ENCODE measurements at places on chromosomes 5 and 9.

- DNase-seq, result no peak
Measured at GRCh38 chr9:129278391-129279237, 100.6 kb upstream of the IER5L start.

DNA sequence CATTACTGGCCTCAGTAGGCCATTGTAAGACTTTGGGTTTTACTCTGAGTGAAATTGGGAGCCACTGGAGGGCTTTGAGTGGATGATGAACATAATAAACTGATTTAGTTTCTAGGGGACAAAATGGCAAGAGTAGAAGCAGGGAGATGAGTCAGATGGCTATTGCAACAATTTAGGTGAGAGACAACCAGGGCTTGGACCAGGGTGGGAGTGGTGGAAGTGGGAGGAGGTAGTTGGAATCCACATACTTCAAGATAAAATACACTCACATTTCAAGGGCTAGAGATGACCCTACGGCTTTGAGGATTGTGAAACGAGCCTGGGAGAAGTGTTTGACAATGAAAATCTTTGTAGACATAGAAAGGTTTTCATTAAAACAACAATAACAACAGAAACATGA lies 136.3 kb downstream of the ACTBL2 start:
- no peak for DNase-seq

DNA sequence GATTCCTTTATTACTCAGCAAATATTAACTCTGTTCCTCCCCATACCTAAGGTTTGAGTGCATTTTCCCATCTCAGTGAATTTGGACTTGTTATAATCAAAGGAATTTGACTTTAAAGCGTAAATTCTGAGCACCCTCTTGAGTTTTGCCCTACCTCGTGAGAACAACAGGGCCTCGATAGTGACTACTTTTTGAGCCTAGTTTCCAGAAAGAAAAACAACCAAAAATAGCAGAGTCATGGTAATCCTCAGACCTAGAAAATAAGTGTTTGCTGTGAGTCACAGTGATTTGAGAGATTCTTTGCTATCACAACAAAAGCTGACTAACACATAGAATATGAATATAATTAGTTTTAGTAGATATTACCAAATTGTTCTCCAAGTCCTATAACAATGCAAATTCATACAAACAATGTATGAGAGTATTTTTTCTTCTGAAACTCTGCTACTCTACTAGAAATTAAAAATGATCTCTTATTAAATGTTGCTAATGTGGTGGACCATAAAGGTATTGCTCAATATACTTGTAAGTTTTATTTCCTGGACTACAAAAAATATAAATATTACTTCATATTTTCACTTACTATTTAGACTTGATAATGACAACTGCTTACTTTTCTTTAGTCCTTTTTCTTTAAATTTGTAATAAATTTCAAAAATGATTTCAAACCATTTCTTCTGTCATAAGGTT lies 759.7 kb downstream of the BRINP1 start:
- DNase-seq, result no peak

DNA sequence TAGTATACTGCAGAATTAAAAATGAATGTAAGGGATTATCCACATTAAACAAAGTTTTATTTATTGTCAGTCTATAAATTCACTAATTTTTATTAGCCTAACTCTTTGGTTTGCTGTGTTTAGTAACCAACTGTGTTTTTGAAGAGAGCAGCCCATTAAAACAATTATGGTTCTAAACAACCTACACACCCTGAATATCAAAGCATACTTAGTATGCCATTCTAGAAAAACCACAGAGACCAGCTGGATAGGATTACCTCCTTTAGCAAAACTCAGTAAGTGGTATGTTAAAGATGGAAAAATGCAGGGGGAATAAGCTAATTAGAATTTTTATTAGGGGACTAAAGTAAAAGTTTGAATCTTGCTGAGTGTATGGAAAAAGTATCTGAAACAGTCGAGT lies 1981.7 kb upstream of the NUDT12 start:
- DNase-seq, result no peak

GRCh38 chr9:136568288-136569081 lies 22.6 kb upstream of the NOTCH1 start:
- no peak for DNase-seq

- no peak for DNase-seq
Measured at GRCh38 chr9:21991072-21991959, 2.9 kb downstream of the CDKN2A start.

- DNase-seq, result no peak
Measured at GRCh38 chr9:133640160-133640559, 4.0 kb downstream of the DBH start.

DNA sequence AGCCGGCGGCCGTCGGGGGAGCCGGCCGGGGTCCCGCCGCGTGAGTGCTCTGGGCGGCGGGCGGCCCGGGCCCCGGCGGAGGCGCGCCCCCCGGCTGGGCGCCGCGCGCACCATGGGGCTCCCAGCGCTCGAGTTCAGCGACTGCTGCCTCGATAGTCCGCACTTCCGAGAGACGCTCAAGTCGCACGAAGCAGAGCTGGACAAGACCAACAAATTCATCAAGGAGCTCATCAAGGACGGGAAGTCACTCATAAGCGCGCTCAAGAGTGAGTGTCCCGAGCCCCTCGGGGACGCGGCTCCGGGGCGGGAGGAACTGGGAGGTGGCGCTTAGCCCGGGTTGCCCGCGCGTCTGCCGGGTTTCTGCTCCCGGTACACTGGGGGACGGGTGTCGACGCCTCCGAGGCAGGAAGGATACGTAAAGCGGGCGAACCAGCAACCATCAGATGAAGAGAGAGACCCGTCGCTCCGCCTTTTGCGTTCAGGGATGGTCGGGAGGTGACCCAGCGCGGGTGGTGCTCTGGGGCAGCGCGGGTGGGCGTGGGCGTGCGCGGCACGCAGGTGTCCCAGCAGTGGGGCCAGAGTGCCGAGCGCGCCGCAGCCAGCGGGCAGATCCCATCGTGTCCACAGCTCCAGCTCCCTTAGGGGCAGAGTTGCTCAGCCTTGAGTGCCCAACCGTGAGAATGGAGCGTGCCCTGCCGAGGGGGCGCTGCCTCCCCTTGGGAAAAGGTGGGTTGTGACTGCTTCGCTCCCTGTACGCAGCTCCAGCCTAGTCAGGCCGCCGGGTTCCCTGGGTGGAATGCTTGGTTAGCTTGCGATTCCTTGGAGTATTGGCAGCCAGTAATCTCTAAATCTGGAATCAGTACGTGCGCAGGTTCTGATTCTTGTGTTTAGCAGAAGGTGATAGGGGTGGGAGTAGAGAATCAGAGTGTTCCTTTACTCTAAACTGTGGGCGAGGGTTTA lies 753 bp downstream of the ARHGAP26 start:
- no peak for DNase-seq

- DNase-seq, result no peak
Measured at GRCh38 chr5:141517312-141517711, 28.4 kb downstream of the PCDHGC5 start.

- DNase-seq, result no peak
Measured at GRCh38 chr5:135535820-135536801, at the start of gene NEUROG1. Gene NEUROG1, minus strand, starts transcription at chr5:135535964. Its CDS starts 274 bp downstream, at chr5:135535690.

GRCh38 chr5:160957312-160957861 lies 105.4 kb upstream of the ATP10B start:
- DNase-seq, result no peak

- DNase-seq, result no peak
Measured at GRCh38 chr5:173139631-173140030, 4.7 kb upstream of the BNIP1 start.

DNA sequence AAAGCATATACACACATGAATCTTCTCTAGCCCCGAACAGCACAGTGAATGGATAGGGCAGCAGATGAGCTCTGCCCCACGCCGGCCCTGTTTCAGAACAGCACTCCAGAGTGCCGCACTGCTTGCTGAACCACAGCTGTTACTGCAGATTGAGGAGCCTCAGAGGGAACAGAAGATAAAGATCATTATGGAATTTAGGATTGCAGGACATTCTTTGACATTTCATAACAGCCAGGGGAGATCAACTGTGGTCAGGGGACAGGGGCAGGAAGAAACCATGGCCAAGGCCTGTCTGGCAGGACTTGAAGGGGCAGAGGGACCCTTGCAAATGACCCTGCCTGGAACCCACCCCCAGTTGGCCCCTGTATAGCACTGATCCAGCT lies 20.6 kb downstream of the IRF1 start:
- no peak for DNase-seq

DNA sequence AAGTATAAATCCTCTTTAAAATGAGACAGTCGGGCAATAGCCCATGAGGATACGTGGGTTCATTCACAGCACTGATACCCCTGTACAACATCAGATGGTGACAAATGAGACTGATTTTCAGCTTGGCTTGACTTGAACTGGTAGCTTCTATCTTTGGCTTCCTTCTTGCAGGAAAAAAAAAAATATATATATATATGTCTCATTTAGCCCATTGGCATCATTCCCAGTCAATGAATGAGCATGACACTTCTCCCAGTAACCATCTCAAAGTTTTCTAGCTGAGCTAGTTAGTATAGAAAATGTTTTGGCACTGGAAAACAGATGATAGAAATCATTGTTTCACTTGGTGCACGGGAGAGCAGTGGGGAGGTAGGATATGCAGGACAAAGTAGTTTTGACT lies 222.5 kb upstream of the TAS2R1 start:
- no peak for DNase-seq

DNA sequence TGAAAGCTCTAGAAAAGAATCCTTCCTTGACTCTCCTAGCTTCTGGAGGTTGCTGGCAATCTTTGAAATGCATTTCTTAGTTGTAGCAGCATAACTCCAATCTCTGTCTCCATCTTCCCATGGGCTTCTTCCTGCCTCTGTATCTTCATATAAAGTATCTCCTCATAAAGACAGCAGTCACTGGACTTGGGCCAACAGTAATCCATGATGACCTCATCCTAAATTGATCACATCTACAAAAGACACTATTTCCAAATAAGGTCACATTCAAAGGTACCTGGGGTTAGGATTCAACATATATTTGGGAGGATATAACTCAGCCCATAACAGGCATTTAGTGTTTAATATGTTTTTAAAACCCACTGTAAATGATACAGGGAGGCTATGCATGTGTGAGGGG lies 123.3 kb downstream of the MLLT3 start:
- no peak for DNase-seq

DNA sequence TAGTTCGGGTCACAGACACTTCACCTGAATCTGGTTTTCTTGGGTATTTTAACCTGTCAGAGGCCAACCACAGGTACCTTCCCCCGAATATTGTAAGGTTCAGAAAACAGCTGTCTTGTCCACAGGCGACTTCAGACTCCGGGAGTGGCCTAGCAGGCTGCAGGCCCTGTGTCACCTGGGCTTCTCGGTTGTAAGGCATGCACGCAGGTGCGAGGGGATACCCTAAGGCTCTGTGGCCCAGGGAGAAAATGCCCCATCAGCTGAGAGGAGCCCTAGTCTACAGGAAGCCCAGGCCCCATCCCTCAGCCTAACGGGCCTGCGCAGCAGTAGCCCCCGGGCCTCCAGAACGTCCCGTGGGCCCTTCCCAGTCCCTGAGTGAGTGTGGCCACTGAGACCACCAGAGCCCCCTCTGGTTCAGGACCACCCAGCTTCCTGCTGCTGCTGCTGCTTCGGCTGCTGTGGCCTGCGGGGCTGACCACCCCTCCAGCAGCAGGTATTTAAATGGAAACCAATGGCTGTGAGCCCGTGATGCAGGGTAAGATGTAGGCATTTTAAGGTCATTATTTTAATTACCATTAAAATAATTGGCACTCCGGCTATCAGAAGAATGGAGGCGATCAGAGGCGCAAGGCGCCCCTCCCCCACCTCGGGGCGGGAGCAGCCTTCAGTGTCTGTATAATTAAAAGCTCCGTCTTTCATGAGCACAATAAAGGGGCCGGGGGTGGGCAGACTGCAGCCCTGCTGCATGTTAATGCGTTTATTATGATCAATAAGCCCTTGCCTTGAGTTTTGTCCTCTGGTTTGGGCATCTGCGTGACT lies 65.4 kb downstream of the PSMB7 start:
- DNase-seq, result no peak

DNA sequence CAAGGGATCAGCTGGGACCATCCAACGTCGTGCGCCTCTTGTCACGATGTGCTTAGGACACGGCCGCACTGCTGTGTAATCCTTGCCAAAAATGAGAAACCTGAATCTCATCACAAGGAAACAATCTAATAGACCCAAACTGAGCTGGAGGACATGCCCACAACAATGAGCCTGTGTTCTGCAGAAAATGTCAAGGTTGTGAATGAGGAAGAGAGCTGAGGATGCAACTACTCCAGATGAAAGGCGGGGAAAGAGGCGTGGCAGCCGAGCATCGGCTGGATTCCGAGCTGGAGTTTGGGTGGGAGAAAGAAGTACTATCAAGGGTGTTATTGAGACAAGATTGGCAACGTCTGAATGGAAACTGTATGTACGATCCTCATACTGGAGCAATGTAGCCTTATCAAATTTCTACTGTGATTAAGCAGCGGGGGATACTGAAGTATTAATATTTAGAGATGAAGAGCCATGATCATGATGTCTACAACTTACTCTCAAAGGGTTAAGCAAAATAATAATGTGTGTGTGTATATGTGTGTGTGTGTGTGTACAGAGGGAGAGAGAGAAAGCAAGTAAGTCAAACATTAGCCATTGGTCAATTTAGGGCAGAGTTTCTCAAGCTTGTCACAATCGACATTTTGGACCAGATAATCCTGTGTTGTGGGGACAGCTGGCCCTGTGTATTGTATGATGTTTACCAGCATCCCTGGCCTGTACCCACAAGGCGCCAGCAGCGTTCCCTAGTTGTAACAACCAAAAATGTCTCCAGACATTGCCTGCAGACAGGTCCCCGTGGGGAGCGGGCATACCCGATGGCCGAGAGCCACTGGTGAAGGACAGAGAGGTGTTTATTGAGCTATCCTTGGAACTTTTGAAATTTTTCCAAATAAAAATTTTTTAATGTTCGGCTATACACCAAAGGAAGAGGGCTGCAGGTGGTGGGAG lies 46.5 kb downstream of the DUSP1 start:
- DNase-seq, result no peak

DNA sequence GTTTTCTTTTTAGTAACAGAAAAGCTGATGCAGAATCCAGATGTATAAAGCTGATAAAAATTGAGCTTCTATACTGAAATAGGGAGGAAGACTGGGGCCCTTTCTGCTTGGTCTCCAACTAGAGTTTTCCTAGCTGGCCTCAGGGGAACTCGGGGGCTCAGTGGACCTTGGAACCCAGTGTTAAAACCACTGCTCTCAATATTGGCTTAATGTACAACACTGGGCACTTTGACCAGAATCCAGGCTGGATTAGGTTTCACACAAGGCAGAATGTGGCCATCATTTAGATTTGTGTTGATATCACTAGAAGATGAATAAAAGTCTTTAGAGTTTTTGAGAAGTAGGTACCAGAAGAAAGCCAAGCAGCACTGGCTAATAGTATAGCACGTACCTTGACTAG lies 114.7 kb downstream of the GDNF start:
- DNase-seq, result no peak

GRCh38 chr9:12719431-12719830 lies 26.2 kb downstream of the TYRP1 start:
- no peak for DNase-seq

GRCh38 chr9:34540827-34541226 lies 18.0 kb upstream of the ENHO start:
- no peak for DNase-seq
